ENCODE measurements at places on chromosomes 16 and 17.

- DNase-seq = no peak
Measured at GRCh38 chr17:44198721-44199552, 747 bp downstream of the ATXN7L3 start.

DNA sequence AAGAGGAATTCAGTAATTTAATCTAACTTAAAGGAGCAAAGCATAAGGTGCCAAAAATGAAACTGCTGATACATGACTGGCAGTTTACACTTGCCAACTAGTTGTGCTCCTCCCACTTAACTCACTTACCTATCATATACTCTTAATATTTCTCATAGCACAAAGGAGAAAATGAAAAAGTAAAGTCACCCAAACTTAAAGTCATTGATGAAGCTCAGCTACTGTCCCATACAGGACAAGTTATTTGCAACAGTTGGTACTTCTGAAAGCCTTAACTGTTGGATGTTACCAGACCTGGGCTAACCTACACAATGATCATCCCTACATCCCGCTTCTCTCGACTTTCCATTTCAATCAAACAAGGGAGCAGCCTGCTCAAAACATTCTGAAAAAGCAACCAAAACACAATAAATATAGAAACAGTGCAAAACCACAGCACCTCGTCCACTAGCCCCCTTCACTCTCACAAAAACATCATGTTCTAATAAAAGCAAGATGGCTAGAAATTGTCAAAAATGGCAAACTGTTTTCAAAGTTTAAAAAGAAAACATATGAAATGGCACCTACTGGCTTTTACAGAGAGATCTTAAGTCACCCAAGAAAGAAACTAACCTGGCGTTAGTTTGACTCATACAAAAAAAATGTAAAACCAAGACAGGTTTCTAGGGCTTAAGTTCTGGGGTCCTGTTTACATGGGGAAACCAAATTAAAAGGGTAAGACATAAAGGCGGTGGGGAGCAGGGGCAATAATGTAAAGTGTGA, 868 bp downstream of the MED13 start:
- DNase-seq = no peak

- DNase-seq = no peak
Measured at GRCh38 chr17:70345061-70345460, 175.7 kb downstream of the KCNJ2 start.

DNA sequence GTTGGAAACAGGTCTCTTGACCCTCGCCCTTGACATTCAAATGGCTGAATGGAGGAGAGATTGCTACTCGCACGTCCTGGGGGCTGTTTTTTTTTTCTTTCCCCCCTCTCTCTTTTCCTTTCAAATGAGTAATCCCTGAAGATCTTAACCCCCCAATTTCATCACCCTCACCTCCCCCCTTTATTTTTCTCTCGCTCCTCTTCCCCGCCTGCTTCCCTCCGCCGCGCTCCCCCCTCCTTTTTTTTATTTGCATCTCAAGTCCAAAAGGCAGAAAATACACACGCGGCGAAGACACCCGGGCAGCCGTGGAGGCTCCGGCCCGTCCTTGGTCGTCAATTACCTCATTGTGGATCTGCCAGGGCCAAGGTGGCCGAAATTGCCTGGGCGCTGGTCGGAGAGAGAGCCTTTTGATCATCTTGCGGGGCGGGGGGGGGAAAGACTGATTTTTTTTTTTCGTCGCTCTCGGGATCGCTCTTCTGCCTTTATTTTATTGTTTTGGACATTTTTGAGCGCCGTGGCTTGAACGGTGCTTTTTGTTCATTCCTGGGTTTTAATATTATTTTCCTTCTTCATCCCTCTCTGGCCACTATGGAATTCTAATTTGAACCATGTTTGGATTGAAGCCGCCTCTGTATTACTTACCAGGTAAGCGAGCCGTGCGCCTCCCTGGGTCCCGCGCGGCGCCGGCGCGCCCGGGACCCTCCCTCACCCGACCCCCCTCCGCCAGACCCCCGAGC, 57.2 kb upstream of the GSE1 start:
- DNase-seq = no peak

GRCh38 chr16:21205303-21205702, 6.1 kb downstream of the ZP2 start:
- no peak for DNase-seq

- no peak for DNase-seq
Measured at GRCh38 chr17:18035704-18036103, 3.3 kb downstream of the ATPAF2 start.

GRCh38 chr17:64384253-64385186, 6.1 kb downstream of the PECAM1 start:
- no peak for DNase-seq

Data from cortex of kidney (tissue), 1 donor.